ENCODE measurements at places on chromosomes 3 and 15. TPM values are rescaled to one million over a fixed set of nuclear protein-coding genes. Genes with fewer than 3 reads are reported as not detected.

- H3K4me3 ChIP-seq = no peak overlapping the region
- H3K27ac ChIP-seq = no peak overlapping the region
- H3K27me3 ChIP-seq = no peaks in the 10 kb centered on the region
- no peaks in the 10 kb centered on the region for H3K4me1 ChIP-seq
- DNase-seq = no peak
These were observed 17.3 kb downstream of the ZBTB38 start for GRCh38 chr3:141385406-141386125.

GRCh38 chr3:167813169-167814123 is 77.9 kb downstream of the SERPINI1 start:
- H3K4me3 ChIP-seq = no peak overlapping the region
- no peak for DNase-seq
- H3K27ac ChIP-seq = no peak overlapping the region
- no peaks in the 10 kb centered on the region for H3K27me3 ChIP-seq
- no peaks in the 10 kb centered on the region for H3K36me3 ChIP-seq
- no peaks in the 10 kb centered on the region for H3K4me1 ChIP-seq

DNA sequence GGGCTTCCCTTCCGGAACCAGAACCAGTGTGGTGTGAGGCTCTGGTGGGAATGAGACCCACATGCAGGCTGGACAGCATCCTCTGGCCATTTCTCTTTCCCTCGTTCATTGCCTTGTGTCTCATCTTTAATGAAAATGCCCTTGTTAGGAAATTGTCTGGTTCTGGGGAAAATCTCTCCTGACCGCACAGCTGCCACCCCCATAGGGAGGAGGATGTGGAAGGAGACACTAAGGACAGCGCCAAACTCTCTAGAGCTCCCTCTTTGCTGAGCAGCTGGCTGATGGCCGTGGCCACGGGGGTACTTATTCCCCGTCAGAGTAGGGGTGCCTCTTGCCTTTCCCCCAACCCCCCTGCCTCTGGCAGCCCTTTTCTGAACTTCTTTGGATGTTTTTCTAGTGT is 297.6 kb upstream of the C2CD4B start:
- H3K4me1 ChIP-seq = no peaks in the 10 kb centered on the region
- H3K27me3 ChIP-seq = no peaks in the 10 kb centered on the region
- H3K36me3 ChIP-seq = no peaks in the 10 kb centered on the region

DNA sequence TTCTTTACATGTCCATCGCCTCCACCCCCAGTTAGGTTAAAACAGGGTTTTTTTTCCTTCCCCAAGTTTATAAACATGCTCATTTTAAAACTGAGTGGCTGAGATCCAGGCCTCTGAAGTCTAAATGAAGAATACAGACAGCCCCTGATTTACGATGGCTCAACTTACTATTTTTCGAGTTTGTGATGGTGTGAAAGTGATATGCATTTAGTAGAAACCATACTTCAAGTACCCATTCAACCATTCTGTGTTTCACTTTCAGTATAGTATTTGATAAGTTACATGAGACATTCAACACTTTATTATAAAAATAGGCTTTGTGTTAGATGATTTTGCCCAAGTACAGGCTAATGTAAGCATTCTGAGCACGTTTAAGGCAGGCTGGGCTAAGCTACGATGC is 30.5 kb upstream of the GNB5 start:
- H3K27ac ChIP-seq = no peak overlapping the region
- H3K36me3 ChIP-seq = no peaks in the 10 kb centered on the region
- H3K4me3 ChIP-seq = no peak overlapping the region
- H3K27me3 ChIP-seq = no peaks in the 10 kb centered on the region

- H3K4me3 ChIP-seq = no peak overlapping the region
- no peak overlapping the region for H3K27ac ChIP-seq
- H3K4me1 ChIP-seq = no peaks in the 10 kb centered on the region
- no peak for DNase-seq
These were observed 383.0 kb upstream of the RARB start for GRCh38 chr3:25044762-25045710.

DNA sequence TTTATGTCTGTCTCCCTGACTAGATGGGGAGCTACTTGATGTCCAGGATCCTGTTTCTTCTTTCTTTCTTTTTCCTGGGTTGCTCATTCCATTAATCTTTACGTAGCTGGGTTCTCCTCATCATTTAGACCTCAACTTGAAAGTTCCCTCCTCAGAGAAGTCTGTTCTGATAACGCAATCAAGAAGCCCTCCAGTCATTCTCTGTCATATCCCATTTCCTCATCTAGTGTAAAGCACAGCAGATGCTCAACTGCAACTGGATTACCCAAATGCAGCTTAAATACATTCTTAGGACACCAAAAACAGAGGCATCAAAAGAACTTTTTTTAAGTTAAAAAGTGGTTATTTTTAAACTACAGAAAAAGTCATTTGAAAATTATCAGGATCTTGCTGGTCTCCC is 51.7 kb upstream of the ST3GAL6 start:
- H3K27ac ChIP-seq = no peak overlapping the region
- H3K36me3 ChIP-seq = no peaks in the 10 kb centered on the region
- H3K4me1 ChIP-seq = 0 out of 2 replicates have a peak, but pooled peaks cover 5% of the 10 kb centered on the region
- no peak overlapping the region for H3K4me3 ChIP-seq
- DNase-seq = no peak

DNA sequence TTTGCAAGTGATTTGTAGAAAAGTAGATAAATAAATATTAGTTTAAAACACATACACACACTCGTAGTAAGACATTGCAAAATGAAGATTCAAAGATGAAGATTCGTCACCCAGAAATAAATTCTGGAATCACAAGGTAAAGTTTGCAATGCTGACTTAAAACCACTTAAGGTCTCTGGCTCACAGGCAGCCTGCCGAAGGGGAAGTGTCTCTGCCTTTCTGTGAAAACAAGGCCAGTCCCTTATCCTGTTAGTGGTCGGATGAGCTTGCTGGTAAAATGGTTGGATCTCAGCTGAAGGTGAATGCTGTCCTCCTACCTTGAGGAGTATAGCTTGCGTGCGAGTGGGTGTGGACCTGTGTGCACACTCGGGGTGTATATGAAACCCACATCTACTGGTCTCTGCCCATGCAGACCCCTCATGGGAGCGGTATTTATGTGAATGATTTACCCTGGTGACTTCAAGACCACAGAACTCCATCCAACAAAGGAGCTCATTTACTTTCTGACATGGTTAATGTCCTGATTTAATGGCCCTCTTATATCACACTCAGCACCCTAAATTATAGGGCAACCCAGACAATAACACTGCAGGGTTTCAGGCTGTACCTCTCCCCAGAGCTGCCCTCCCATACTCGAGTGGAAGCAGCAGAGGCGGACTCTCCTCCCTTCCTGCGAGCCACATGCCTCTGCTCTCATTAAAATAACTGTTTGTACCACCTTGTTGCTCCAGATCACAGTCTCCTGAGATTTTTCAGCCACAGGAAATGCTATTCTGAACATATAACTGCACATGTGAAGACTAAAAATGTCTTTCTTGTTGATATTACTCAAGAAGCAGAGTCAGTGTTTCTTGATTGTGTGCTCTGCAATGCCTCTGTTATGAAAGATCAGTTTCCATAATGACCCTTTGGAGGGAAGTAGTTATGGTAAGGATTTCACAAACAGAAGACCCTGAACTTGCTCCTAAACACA is 45.9 kb upstream of the ALDH1A3 start:
- H3K27ac ChIP-seq = no peak overlapping the region
- no peaks in the 10 kb centered on the region for H3K36me3 ChIP-seq
- H3K27me3 ChIP-seq = no peaks in the 10 kb centered on the region
- no peaks in the 10 kb centered on the region for H3K4me1 ChIP-seq

GRCh38 chr15:98959640-98960007 is 48.0 kb downstream of the PGPEP1L start:
- H3K4me1 ChIP-seq = no peaks in the 10 kb centered on the region
- DNase-seq = no peak

DNA sequence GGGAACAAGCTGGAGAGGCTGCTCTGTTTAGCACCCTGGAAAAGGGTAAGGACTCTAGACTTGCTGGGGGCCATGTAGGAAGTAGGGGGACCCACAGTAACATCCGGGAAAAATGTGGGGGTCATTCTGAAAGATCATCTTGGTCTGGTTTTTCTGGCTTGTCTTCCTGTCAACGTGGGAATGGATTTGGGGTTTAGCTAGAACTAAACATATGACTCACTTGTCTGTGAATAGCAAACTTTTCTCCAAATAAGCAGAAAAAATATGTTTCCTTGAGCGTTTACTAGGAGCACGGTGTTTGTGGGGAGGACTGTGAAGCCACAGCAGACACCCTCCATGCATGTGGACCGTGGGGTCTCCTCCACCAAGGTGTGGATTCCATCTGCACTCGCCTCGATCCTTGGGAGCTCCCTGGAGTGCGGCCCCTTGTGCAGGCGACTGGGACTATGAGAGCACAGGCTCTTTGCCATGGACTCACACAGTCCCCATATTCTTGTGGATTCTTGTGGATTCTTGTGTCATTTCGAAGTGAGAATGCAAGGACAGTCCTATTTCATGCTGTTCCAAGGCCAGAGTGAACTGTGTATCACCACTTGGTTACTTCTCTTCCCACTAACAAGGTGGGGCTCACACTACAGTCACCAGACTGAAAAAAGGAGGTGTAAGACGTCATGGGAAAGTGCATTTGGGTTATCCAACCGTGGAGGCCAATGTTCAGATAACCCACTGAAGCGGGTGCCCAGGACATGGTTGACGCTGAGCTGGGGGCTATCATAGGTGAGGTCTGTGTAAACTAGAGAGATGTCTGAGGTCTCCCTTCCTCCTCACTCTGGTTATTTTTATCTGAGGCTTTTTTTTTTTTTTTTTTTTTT is 25.5 kb downstream of the PGPEP1L start:
- no peak for DNase-seq
- no peak overlapping the region for H3K4me3 ChIP-seq
- peak overlapping the region; percentile 66 for H3K27ac ChIP-seq
- H3K27me3 ChIP-seq = no peaks in the 10 kb centered on the region

GRCh38 chr3:11720304-11720898 is 76.7 kb upstream of the VGLL4 start:
- H3K4me1 ChIP-seq = peaks cover 43% of the 10 kb centered on the region
- H3K4me3 ChIP-seq = peak overlapping the region; percentile 76
- H3K27ac ChIP-seq = peak overlapping the region; percentile 90
- no peaks in the 10 kb centered on the region for H3K36me3 ChIP-seq
- peak; percentile 74 for DNase-seq
- H3K27me3 ChIP-seq = no peaks in the 10 kb centered on the region

DNA sequence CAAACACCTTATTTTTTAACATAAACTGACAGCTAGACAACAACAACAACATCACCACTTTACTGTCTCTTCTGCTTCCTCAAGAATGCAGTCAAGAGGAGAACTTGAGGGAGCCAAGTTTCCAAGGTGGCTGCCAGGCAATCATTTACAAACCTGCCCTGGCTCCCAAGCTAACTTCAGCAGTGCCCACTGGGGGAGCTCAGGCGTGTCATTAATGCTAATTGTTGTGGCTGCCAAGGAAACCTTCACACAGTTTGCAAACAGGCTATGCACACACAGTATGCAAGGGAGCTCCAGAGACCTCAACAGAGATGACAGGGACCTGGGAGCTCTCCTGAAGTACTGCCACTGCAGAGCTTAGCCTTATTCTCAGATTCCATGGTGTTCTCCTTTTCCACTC is 2.1 kb downstream of the DZIP1L start:
- H3K27me3 ChIP-seq = no peaks in the 10 kb centered on the region
- no peak overlapping the region for H3K27ac ChIP-seq
- H3K4me1 ChIP-seq = peaks cover 13% of the 10 kb centered on the region
- no peak for DNase-seq
- no peaks in the 10 kb centered on the region for H3K36me3 ChIP-seq

GRCh38 chr3:12885583-12885930 is 44.2 kb upstream of the RPL32 start:
- H3K4me3 ChIP-seq = no peak overlapping the region
- no peak overlapping the region for H3K27ac ChIP-seq
- no peaks in the 10 kb centered on the region for H3K36me3 ChIP-seq
- DNase-seq = no peak

DNA sequence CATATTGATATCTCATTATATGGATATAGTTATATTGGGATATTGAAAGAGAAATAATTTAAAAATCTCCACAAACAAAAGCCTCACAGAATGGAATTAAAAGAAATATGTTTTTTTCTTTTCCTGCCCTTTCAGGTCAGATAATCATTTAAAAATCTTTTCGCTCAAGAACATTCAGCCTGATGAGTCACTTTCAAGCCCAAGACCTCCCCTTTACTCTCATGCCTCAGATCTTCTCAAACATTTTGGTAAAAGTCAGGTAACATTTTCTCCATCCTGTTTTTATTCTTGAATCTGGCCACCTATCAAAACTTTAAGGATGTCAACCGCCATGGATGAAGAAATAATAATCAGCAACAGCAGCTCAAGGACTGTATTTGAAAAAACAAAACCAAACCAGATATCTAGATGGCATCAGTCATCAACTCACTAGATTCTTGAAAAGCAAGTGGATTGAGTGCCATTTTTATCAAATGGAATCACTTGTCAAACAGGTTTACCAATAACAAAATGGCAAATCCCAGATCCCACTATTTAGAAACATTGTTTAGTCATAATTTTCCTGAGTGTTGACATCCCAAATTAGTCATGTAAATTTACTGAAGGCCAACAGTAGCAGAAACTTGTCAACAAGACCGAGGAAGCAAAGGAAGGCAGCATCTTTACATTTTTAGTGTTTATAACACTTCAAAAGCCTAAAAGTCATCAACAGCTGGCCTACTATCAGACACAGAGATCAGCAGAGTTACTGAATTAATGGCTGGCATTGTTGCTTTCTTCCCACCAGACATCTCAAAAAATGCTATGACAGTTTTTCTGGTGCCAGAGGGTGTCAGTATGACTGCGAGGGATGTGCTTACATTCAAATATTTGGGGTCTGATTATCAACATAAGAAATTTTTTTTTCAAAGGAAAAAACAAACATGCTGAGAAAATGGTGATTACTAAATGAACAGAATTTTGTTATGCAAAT is 444.7 kb downstream of the MAGI1 start:
- no peak overlapping the region for H3K27ac ChIP-seq
- H3K4me3 ChIP-seq = no peak overlapping the region
- H3K36me3 ChIP-seq = no peaks in the 10 kb centered on the region

DNA sequence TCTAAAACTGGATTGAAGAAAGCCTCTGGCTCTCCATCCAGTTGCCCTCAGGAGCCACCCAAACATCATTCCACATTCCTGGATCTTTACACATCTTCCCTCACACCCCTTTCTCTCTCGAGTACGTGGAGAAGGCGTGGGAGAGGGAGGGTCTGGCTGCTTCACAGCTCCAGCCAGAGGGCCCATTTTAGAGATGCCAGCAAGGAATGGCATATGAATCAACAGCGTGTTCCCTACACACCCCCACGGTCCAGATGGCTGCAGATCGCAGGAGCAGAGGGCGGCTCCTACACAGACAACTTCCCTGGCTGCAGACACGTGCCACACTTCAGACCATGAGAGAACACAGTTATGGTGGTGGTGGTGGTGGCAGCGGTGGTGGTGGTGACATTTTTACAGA is 280.1 kb downstream of the ERC2 start:
- no peak overlapping the region for H3K27ac ChIP-seq
- H3K36me3 ChIP-seq = no peaks in the 10 kb centered on the region
- H3K4me3 ChIP-seq = no peak overlapping the region
- no peaks in the 10 kb centered on the region for H3K4me1 ChIP-seq

GRCh38 chr15:42727750-42728381 is 9.1 kb downstream of the CDAN1 start:
- H3K27ac ChIP-seq = no peak overlapping the region
- H3K4me1 ChIP-seq = no peaks in the 10 kb centered on the region
- DNase-seq = no peak
- no peak overlapping the region for H3K4me3 ChIP-seq
- H3K27me3 ChIP-seq = no peaks in the 10 kb centered on the region

GPD1L gene
- total RNA-seq = 11.2 TPM

C3orf70 gene
- not detected for total RNA-seq

LRTM1 gene
- total RNA-seq = not detected

NR2C2 gene
- total RNA-seq = 44.1 TPM

CHRNB4 gene
- total RNA-seq = not detected

ADAMTS17 gene
- 2.0 TPM for total RNA-seq

FETUB gene
- total RNA-seq = not detected

All from PC-9 (cell line).